Effector CD8-positive, alpha-beta T cell (primary cell): ENCODE measurements at places on chromosomes 2 and 18.

- DNase-seq: peak; percentile 4
Measured at GRCh38 chr2:179020156-179020750, 29.7 kb downstream of the CCDC141 start.

DNA sequence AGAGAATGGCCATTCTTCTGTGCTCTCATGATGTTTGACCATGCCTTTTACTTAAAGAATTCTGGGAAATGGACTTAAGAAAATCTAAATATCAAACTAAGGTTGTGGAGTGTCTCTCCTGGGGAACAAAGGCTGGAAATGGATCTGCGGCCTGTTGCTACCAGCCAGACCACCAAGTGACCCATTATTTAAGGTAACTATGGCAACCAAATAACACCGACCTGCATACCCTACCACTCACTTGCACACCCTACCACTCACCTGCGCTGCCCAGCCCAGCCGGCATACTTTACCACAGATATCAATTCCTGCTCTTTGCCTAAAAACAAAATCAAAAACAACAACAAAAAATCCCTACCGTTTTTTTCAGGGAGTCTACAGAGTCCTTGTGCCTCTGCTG lies 203.2 kb downstream of the NBAS start:
- no peak for DNase-seq

DNA sequence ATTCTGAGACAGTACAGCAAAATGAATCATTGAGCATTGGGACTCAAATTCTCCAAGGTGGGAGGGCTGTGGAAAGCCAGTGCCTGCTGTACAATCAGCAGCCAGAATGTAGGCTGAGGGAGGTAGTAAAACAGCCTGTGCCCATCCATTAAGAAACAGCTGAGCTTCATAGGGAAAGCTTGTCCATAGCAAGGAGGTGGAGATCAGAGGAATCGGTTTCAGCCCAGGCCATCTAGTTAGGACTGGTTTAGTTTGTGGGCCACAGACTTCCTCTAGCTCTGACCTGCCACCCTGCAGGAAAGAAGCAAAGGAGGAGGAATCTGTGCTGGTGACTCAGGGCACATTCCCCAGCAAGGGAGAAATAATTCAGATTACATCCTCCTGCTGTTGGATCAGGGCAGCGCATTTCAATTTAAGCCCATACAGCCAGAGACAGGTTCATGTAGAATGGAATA lies 333.4 kb downstream of the SETBP1 start:
- DNase-seq: no peak

GRCh38 chr18:55302167-55302833 lies 285.7 kb downstream of the TCF4 start:
- no peak for DNase-seq

DNA sequence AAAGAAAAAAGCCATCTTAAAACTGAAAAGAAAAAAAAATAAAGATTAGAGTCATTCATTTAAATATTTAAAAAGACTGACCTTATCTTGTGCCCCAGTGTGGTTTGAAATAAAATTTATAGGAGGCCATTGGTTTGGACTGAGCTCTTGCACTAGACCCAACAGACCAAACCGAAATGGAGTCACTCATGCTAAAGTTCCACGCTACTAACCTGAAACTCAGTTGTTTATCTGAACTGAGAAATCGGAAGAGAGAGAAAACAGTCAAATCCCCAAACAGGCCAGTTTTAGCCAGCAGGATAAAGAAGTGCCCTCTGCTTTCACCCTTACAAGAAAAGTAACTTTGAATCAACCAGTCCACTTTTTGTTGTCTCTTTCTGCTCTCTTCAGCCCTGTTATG lies 18.2 kb downstream of the RBM43 start:
- no peak for DNase-seq

DNA sequence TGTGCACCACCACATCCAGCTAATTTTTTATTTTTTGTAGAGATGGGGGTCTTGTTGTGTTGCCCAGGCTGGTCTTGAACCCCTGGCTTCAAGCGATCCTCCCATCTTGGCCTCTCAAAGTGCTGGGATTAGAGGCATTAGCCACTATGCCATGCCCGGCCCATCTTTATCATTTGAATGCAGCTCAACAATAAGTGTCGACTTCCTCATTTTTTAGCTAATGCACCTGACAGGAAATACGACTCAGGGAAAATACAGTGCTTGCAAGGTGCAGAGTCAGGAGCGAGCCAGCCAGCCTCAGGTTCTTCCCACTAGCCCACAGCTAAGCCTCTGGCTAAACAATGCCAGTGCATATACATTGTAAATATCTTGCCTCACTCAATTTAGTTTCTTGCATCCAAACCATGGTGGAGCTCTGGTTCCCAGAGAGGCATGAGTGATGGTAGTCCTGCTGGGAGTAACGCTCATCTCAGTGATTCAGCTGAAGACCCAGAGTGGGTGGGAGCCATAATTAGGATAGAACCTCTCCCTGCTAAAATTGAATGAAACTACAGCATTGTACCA lies 135.0 kb downstream of the TGIF1 start:
- DNase-seq: no peak

- DNase-seq: no peak
Measured at GRCh38 chr2:3785220-3785889, 82.0 kb downstream of the DCDC2C start.

DNA sequence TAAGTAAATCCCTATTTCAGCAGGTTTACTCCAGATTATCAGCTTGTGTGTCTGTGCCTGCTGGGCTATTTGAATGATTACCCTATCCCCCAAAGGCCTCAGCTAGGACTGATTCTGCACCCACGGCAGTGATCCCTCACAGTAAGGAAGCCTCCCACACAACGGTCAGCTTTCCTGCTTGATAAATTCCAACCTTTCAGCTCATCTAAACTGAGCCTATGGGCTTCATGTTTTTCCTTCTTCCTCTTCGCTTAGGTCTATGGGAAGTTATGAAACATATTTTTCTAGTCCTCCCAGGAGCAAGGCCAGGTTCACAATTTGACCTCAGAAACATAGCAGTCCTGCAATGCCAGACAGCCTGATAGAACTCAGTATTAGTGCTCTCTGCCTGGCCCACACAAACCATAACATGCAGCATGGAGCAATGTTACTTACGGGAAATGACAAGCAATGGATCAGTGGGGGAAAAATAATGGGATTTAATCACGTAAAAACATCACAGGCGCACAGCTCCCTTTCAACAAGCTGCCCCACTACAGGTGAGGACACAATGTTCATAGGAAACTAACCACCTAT lies 170.9 kb downstream of the ZNF521 start:
- DNase-seq: no peak

GRCh38 chr2:240932724-240933047 lies 26.6 kb downstream of the CROCC2 start:
- no peak for DNase-seq

DNA sequence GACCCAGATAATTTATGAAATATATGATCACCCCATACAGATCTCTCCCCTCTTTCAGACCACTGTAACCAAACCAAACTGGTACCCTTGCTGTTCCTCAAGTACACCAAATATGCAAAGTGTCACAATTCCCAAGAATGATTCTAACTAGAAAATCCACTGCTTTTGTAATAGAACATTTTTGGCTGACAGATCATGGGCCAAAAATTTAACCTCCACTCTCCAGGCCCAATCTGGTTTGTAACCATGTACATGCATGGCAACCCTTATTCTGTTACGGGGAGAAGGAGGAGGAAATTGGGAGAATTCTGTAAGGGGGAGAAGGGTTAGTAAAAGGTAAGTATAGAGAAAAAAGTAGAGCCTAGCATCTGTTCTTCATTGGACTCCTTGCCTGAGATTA lies 62.0 kb downstream of the IKZF2 start:
- DNase-seq: no peak

- DNase-seq: no peak
Measured at GRCh38 chr2:196183172-196183473, 11.7 kb upstream of the STK17B start.

DNA sequence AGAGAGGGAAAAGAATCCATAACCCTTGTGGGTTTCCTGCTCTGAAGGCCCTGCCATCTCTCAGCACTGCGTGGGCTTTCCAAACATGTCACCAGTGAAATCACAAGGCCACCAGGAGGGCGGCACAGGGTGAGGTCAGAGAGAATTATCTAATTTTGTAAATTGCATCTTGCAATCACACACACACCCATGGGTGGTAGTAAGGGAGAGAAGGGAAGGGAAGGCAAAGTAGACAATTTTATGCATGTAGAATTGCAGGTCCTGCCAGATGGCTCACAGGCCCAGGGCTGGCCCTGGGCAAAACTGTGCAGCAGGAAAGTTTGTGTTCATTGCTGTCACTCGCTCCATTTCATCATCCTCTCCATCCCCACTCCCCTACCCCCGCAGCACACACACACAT lies 21.0 kb upstream of the ZBTB7C start:
- no peak for DNase-seq

- no peak for DNase-seq
Measured at GRCh38 chr2:29269095-29269764, 154.0 kb downstream of the CLIP4 start.

DNA sequence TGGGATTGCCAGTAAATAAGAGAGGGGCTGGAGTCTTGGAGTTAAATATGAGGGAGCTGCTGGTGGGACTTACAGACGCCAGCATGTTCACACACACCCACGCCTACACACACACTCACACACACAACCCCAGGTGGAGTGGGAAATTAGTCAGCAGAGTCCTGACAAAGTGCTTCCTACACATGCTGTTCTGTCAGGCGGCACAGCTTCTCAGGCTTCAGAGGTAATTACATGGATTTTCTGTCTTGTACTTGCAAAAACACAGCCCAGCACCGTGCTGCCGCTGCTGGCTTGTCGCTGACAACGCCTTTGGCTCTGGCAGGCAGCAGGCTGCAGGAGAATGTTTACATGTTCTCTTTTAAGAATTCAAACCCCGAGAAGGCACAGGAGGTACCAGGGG lies 1186.3 kb upstream of the CELF4 start:
- no peak for DNase-seq

GRCh38 chr2:59029058-59029457 lies 787.9 kb upstream of the FANCL start:
- no peak for DNase-seq

- no peak for DNase-seq
Measured at GRCh38 chr18:70276416-70277191, 12.2 kb upstream of the SOCS6 start.

DNA sequence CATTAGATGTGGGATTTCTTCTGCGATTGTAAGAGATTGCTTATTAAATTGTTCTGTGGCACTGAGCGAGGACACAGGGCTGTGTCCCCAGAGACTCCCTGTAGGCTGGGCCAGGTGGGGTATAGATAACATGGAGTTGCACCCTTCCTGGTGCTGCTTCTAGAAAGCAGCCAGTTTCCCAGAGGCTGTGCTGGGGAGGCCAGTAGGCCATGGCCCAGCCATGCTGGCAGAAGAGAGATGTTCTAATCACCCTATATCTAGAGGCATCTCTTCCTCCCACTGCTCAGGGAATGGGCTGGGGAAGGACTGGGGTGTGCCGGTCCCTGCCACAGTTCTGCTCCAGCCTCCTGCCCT lies 66.9 kb downstream of the HS1BP3 start:
- DNase-seq: no peak

DNA sequence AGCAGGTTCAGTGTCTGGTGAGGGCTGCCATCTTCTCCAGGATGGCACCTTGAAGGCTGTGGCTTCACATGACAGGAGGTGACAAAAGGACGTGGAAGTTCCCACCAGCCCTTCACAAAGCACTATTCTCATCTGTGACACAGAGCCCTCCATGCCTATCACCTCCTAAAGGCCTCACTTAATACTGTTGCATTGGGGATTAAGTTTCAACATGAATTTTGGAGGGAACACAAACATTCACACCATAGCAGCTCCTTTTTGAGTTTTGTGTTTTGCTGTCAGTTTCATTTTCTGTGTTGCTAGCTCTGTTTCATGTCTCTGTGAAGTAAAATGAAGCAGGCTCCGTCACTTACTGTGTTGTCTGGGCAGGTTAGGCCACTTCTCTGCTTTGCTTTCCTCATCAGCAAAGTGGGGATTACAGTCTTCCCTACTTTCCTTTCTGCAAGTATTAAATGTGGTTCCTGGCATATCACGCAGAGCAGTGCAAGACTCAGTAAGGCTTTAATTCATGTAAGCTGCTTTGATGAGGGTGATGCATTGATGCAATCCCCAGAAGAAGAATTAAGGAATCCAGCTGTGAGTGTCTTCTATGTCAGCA lies 31.6 kb downstream of the LIMS1 start:
- DNase-seq: no peak

DNA sequence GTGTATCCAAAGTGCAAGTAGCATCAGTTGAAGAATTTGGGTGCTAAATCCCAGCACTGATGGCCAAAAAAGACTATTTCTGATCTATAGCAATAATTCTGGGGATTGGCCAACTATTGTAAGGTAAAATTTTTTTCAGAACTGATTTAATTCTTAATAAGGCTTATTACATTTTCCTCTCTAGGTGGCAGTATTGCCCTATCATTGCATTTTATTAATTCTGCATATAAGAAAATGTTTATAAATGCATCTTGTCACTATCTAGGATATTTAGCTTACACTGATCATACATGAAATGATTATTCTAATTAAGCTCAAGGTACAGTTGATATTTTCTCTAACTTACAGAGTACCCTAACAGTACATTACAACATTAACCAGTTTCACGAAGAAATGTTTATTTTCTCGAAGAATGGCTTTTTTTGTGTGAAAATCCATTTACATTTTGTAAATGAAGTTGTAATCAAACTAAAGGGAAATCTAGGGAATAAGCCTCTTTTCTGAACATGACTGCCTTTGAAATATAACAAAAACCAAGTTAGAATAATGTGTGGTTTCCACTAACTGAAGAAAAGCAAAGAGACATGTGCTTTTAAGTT lies 11.0 kb downstream of the TTN start:
- DNase-seq: no peak

GRCh38 chr2:112959109-112959812 lies 18.5 kb upstream of the IL36G start:
- no peak for DNase-seq

GRCh38 chr2:196565106-196565765 lies 74.3 kb upstream of the CCDC150 start:
- no peak for DNase-seq

GRCh38 chr2:8679567-8679826 lies 2.4 kb upstream of the ID2 start:
- no peak for DNase-seq

DNA sequence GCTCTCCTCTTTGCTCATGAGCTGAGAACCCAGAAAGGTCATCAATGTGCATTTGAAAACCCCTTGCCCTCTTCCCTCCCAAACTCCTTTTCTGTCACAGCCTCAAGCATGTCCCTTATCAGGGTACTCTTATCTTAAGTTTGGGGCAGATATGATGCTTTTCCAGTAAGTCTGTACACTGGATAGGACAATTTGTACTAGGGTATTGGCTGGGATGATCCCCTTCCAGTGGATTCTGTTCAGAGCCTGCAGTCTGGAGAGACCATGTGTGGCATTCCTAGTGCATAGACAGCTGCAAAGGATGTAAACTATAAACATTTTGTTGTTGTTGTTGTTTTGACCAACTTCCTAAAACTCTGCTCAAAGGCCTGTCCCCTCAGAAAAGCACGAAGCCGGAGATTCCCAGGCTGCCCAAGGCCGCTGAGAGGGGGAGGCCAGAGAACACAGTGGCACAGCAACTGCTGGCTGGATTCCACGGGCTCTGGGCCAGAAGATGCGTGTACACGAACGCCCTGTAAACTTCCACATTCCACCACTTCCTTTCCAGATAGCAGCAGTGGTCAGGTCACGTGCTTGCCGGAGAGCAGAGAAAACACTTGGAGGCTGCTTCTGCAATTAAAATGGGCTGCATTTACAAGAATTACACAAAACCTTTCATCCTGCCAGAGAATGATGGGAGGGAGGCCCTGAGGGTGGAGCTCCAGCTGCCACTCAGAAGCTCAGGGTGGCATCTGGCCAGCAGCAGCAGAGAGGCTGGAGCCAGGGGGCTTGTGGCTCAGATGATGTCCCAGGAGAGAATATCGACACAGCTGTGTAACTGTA lies 42.1 kb downstream of the BMP10 start:
- peak; percentile 37 for DNase-seq
